T-cell (primary cell): ENCODE measurements at places on chromosomes 1 and 21. TPM values are rescaled to one million over a fixed set of nuclear protein-coding genes. Genes with fewer than 3 reads are reported as not detected.

IPO9 gene
- total RNA-seq: 38.6 TPM

SPRR3 gene
- total RNA-seq: not detected

NPL gene
- total RNA-seq: 2.5 TPM

EPHA2 gene
- not detected for total RNA-seq

TCEA3 gene
- 39.2 TPM for total RNA-seq

STX12 gene
- 25.2 TPM for total RNA-seq

KCNN3 gene
- 0.07 TPM for total RNA-seq

DSTYK gene
- 13.8 TPM for total RNA-seq

NCDN gene
- 21.4 TPM for total RNA-seq

LAMB3 gene
- total RNA-seq: 0.67 TPM

TSPAN1 gene
- total RNA-seq: 0.53 TPM

PTGS2 gene
- total RNA-seq: 0.20 TPM

MEGF6 gene
- 72.6 TPM for total RNA-seq

DUSP10 gene
- total RNA-seq: 5.3 TPM

SHISAL2A gene
- 38.4 TPM for total RNA-seq

MFSD2A gene
- total RNA-seq: 1.4 TPM

ZBTB8A gene
- total RNA-seq: 0.13 TPM

ATF3 gene
- total RNA-seq: 15.2 TPM

RHD gene
- 0.13 TPM for total RNA-seq

NRAS gene
- 22.1 TPM for total RNA-seq

AMY2B gene
- 42.1 TPM for total RNA-seq

DENND2C gene
- 0.61 TPM for total RNA-seq

GJA9 gene
- total RNA-seq: not detected

ZNF683 gene
- total RNA-seq: 1.4 TPM
